ENCODE measurements at places on chromosomes 2 and 18. TPM values are rescaled to one million over a fixed set of nuclear protein-coding genes. Genes with fewer than 3 reads are reported as not detected.

- no peak for DNase-seq
Measured at GRCh38 chr18:48679236-48679635, 140.4 kb downstream of the CTIF start.

GRCh38 chr2:14385043-14385442, 247.5 kb upstream of the LRATD1 start:
- no peak for DNase-seq

DNA sequence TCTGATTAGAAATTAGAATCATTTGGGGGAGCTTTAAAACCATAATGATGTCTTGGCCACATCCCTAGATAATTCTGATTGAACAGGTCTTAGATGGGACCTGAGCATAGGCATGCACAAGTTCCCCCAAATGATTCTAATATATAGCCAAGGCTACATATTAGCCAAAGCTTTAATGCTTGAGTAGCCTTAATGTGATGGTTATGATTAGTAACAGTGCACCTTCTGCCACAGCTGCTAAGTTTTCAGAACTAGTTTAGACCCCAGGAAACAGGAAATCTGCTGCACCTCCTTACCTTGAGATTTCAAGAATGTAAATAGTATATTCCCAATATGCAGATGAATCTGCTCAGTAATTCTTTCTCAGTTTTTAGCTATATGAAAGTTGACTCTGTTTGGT, 119.8 kb downstream of the PTPN4 start:
- DNase-seq, result no peak

DNA sequence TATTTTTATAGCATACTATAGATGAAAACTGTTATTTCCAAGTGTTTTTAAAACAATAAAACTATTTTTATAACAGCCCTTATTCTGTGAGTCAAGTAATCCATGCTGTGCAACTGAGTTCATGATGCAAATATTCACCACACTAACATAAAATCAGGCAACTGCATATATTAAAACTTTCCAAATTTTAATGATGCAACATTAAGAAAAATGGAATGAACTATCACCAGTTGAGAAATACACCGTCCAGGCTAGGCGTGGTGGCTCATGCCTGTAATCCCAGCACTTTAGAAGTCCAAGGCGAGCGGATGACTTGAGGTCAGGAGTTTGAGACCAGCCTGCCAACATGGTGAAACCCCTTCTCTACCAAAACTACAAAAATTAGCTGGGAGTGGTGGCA, 114.5 kb downstream of the CDH2 start:
- no peak for DNase-seq

The DNAJC5G gene
- total RNA-seq, result not detected

The CSRNP3 gene
- total RNA-seq, result 214 TPM

The KIAA1328 gene
- 20.4 TPM for total RNA-seq

The KCNS3 gene
- 1.6 TPM for total RNA-seq

The KIAA2012 gene
- total RNA-seq, result 0.82 TPM

- no peak for DNase-seq
Measured at GRCh38 chr2:29255004-29255403, 139.8 kb downstream of the CLIP4 start.

DNA sequence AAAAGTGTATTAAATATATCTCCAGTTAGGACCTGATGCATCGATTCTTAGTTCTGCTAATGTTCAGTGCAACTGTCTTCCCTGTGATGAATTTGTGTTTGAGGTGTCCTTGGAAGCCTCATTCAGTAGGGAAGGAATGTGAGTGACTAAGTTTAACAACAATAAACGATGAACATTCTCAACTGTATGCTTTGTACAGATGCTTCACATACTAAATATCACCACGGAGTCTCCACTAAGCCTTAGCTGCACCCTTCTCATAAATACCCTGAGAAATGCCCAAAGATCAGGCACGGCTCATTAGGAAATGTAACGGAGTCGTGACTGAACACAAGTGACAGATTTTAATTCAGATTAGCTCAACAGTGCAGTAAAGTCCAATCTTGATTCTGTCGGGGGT, 24.4 kb upstream of the AGFG1 start:
- DNase-seq, result no peak

The UGT1A10 gene
- not detected for total RNA-seq

The BOD1L2 gene
- not detected for total RNA-seq

DNA sequence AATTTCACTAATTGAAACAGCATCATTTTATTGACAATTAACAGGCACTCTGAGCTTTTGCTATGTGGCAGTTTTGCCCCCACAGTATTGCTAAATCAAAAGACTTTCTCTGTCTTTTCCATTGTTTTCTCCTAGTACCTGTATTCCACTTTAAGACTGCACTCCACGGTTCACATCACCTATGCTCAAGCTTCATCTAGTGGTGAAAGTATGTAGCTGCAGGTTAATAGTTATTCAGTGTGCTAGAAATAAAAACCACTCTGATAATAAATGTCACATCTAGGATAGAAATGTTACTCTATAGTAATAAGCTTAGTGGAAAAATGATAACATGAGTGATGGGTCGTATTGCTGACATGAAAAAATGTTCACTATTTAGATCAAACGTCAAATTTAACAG, 24.6 kb downstream of the ARL6IP6 start:
- peak; percentile 7 for DNase-seq

The EPB41L3 gene
- total RNA-seq, result 57.5 TPM

GRCh38 chr2:169982929-169983328, 155.7 kb downstream of the UBR3 start:
- DNase-seq, result no peak

The TMEM37 gene
- not detected for total RNA-seq

DNA sequence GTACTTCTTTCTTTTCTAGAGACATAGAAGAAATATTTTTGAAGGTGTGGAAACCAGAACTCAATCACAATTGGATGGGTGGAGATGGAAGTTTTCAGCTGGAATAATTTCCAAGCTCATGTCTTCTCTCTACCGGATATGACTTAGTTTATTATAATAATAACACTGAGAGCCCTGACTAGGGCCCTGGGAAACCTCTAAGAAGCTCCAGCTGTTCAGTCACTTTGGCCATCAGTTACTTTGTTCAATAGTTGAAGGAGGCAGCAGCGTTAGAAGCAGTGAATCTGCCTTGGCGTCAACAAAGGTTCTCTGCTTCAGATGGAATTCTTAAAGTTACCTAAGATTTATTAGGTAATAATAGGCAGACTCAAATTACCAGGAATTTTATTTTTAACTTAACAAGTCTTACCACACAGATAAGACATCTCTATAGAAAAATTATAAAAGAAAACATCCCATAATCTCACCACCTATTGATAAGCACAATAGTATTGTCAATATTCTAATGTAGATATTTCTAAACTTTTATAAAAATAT, 293.8 kb upstream of the CHAC2 start:
- DNase-seq, result no peak

The GCG gene
- total RNA-seq, result 0.41 TPM

GRCh38 chr2:170191166-170191866, 13.4 kb downstream of the MYO3B start:
- DNase-seq, result no peak

DNA sequence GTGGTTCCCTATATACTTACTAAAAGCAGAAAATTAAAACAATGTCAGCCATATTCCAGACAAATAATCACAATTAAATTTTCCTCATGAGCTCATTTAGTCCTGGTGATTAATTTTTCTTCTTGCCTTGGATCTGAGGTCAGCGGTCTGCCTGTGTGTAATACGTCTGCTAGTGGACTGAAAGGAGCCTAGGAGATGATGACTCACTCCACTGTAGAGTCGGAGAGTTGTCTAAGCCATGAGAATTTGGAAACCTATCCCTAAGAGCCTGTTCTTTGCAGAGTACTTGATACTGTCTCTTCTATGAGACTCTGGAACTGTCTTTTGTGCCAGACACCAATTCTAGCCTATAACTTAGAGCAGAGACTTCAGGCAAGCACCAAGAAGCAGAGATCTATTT, 94.2 kb upstream of the RAB27B start:
- no peak for DNase-seq

GRCh38 chr2:24330161-24330560, 30.2 kb downstream of the ITSN2 start:
- DNase-seq, result no peak

The SANBR gene
- 90.5 TPM for total RNA-seq

The UGT1A8 gene
- total RNA-seq, result not detected

- no peak for DNase-seq
Measured at GRCh38 chr2:116804901-116805300, 1009.6 kb upstream of the DDX18 start.

GRCh38 chr18:31489311-31489710, 8.7 kb upstream of the DSG2 start:
- DNase-seq, result no peak

DNA sequence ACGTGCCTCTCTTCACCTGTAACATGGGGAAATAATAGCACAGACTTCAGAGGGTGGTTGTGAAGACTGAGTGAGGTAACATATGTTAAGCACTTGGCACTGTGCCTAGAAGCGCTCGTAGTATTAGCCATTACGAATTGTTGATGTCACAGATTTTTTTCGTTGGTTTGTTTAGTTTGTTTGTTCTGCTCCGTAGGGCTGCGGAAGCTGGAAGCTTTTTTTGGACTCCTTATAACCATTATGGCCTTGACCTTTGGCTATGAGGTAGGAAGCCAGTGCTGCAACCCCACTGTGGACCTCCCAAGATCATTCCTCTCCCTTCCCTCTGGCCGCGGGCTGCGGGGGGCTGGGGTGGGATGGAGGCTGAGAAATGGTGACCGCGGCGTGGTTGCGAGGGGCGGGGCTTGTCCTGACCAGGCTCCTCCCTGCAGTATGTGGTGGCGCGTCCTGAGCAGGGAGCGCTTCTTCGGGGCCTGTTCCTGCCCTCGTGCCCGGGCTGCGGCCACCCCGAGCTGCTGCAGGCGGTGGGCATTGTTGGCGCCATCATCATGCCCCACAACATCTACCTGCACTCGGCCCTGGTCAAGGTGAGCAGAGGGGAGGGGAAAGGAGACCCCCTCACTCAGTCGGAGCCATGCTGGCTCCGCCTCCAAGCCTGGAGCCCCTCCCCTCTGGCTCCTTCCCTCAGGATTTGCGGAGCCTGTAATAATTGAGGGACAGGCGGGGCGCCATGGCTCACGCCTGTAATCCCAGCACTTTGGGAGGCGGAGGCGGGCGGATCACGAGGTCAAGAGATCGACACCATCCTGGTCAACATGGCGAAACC, 5.5 kb downstream of the SLC11A1 start:
- peak; percentile 60 for DNase-seq

GRCh38 chr2:10555810-10556111, 107.6 kb upstream of the ODC1 start:
- DNase-seq, result no peak

DNA sequence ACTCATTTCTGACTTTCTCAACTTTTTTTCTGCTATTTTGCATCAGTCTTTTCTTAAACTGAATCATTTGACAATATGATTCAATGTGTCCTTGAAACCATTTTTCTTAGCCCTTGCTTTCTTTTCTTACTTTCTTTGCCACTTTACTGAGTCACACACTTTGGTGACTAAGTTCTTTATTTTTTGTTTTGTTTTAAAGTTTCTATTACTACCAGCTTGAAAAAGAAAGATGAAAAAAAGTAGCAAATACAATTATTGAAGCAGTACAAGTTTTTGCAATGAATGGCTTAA, 116.5 kb downstream of the DOCK10 start:
- DNase-seq, result no peak

DNA sequence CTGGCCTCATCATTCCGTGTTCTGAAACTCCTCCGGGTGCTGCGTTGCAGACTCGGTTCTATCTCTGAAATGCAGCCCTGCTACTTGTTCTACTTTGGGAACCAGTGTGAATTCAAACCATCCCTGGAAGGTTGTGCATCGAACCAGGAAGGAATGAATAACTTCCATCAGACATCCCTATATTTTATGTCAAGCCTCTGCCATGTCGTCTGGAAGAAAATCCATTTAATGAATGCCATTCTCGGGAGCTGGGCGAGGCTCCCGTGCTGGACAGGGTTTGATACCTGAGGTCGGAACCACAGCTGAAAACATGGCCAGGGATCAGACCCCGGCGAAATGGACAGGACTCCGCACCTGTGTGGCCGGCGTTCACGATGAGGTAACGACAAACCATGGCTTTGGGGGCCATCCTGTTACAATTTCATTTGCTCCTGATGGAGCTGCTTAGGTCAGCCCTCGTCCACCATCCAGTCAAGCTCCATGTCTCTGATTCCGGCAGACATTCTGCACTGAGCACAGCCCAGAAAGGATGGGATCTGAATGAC, 821.6 kb downstream of the GALR1 start:
- no peak for DNase-seq

DNA sequence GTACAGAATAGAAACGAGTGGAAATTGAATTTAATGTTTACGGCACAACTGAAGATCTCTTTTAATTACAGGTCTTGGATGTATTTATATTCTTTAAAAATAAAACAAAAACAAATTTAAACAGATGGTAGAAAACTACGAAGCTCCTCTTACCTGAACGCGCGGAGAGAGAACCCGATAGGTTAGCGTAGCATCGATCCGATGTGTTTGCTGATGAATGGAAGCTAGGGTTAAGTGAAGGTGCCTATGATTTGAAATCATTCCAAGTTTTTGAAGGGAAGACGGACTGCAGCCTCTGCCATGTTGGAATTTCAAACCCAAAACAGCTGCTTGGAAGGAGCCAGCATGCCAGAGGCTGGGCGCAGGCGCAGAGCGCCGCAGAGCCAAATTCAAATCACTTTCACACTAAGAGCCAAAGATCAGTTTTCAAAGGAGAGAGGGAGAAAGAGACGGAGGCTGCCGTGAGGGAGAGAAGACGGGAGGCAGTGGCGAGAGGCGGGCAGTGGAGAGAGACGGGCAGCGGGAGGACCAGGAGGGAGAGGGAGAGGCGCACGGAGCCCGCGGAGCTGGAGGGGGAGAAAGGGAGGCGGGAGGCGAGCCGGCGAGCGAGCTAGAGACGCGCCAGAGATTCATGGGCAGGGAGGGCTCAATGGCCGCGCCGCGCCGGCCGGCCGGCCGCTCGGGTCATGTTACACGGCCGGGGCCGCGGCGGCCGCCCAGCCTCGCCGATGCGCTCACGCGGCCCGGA, at the start of gene FIGN:
Gene FIGN, minus strand, starts transcription at position 324 of the 748 bp plus-strand sequence. CDS start 1,081 bp downstream, outside the sequence.
- DNase-seq, result peak; percentile 78

DNA sequence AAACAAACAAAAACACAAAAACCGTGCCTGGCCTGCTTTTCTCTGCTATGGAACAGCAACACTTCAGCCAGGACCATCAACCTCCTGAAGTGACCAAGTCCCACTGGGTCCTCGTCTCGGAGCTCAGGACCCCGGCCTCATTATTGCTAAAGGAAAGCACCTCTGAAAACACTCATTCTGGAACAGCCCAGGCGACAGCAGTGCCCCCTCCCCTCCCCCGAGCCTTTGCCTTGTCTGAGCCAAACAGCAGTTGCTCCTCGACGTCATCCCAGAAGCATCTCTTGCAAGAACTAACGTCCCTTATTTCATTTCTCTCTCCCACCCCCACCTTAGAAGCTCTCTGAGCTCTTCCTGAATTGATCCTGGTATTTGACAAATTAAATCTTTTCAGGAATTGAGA, 27.4 kb downstream of the APCDD1 start:
- no peak for DNase-seq

The UNC80 gene
- 9.4 TPM for total RNA-seq

GRCh38 chr2:144519934-144520731, at the start of gene ZEB2:
TSS of gene ZEB2 (minus strand) at chr2:144520119. CDS start at chr2:144517350, 2,769 bp downstream.
- peak; percentile 35 for DNase-seq

- no peak for DNase-seq
Measured at GRCh38 chr2:100380681-100381080, 36.8 kb downstream of the CHST10 start.

All from frontal cortex (tissue), 4 donors.